Mesothelial cell of epicardium (in vitro differentiated cells): ENCODE measurements at places on chromosomes 7 and 10. TPM values are rescaled to one million over a fixed set of nuclear protein-coding genes. Genes with fewer than 3 reads are reported as not detected.

The CFAP58 gene
- total RNA-seq: 0.58 to 1.4 TPM (median 1.1 TPM) in 3 replicates

The AFAP1L2 gene
- total RNA-seq: 4.0 to 5.7 TPM (median 5.7 TPM) in 3 replicates

The NCAPG2 gene
- total RNA-seq: 21.2 to 26.6 TPM (median 22.5 TPM) in 3 replicates

The FAM221A gene
- total RNA-seq: 16.9 to 18.6 TPM (median 18.4 TPM) in 3 replicates

The GDF2 gene
- total RNA-seq: not detected in 3 replicates

The VGF gene
- total RNA-seq: 0.35 to 0.38 TPM (median 0.36 TPM) in 3 replicates

The ZNF32 gene
- total RNA-seq: 46.7 to 51.2 TPM (median 46.8 TPM) in 3 replicates
